ENCODE measurements at places on chromosomes 5 and 9.

- DNase-seq, result no peak
Measured at GRCh38 chr9:126204197-126204596, 122.4 kb upstream of the MVB12B start.

- no peak for DNase-seq
Measured at GRCh38 chr5:168766426-168766700, 187.2 kb upstream of the PANK3 start.

GRCh38 chr9:129613520-129614175, 7.3 kb downstream of the C9orf50 start:
- DNase-seq, result no peak

DNA sequence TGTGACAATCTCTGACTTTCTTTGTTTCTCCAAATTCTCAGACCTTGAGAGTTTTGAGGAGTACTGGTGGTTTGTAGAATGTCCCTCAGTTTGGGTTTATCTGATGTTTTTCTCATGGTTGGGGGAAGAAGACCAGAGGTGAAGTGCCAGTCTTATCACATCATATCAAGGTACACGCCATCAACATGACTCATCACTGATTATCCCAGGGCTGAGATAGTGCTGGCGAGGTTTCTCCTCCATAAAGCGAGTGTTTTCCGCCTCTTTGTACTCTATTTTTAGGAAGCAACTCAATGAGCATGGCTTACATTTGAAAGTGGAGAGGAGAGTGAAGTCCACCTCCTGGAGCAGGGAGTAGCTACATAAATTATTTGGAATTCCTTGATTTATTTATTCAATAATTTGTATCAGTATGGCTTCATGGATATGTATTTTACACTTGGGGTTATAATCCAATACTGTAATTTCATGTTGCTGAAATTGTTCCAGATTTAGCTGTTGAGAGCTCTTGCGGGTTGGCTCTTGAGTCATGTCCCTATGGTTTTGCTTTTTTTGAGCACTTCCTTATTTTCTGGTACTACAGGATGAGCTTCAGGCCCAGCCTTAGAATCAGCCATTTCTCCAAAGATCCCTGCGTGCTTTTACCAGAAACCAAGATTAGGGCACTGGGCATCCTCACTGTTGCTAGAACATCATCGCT, 23.9 kb downstream of the DCANP1 start:
- no peak for DNase-seq

DNA sequence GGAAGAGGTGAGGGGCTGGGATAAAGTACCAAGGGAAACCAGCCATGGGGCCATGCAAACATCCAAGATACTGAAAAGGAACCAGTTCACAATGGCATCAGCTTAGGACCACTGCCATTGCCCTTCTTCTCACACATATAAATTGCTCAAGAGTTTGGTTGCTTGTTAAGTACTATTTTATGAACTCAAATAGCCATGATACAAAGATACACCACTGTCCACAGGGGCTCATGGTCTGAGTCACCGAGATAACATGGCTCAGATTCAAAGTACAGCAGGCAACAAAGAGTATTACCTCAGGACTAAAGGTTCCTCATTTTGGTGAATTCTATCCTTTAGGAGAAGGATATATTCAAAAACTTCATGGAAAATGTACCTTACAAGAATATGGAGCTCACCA, 55.6 kb downstream of the FANCC start:
- no peak for DNase-seq

DNA sequence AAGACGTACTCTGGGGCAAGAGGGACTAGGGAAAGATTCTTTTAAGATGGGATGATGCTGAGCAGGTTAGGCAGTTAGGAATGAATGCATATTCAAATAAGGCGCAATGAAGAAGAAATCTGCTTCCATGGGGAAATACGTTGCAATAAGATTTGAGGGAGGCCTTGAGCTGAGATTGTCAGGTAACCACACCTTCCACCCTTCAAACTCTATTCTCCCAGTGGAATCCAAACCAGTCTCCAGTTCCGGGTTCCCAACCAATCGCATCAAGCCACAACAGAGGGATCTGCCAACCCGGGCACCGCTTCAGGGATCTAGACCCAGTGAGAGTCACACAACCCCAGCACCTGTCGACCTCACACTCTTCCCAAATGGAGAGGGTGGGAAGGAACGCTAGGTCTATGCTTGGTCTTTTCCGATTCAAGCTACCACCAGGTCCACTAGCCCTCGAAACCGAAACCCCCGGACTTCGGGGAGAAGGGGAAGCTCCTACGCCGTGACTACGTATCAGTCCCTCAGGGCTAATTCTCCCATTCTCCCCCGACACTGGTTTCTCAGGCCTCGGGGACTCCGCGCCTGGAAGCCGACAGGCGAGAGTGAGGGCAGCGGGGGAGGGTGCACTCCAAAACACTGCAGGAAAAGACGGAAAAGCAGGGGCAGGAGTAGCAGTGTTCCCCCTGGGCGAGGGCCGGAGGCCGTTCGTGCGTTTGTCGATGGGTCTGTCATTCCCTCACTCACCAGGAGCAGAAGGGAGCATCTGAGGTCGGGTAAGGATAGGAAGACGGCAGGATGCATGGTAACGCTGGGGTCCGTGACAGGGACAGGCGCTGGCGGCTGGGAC, 534 bp downstream of the ERP44 start:
- DNase-seq, result peak; percentile 40

DNA sequence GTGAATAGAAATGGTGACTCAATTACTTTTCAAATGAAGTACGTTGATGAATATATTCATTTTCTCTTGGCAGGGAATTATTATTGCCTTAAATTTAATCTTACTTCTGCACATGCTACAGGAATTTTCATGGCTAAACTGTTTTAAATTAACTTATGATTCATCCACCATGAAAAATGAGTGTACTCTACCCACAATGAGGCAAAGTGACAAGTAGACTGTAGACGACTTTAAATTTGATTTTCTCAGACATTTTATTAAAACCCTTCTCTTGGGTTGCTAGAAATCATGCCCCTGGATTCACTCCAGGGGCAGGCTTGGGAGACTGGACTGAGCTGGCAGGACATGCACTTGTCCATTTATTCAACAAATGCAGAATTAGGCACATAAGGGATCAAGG, 23.5 kb upstream of the ERAP2 start:
- DNase-seq, result no peak

DNA sequence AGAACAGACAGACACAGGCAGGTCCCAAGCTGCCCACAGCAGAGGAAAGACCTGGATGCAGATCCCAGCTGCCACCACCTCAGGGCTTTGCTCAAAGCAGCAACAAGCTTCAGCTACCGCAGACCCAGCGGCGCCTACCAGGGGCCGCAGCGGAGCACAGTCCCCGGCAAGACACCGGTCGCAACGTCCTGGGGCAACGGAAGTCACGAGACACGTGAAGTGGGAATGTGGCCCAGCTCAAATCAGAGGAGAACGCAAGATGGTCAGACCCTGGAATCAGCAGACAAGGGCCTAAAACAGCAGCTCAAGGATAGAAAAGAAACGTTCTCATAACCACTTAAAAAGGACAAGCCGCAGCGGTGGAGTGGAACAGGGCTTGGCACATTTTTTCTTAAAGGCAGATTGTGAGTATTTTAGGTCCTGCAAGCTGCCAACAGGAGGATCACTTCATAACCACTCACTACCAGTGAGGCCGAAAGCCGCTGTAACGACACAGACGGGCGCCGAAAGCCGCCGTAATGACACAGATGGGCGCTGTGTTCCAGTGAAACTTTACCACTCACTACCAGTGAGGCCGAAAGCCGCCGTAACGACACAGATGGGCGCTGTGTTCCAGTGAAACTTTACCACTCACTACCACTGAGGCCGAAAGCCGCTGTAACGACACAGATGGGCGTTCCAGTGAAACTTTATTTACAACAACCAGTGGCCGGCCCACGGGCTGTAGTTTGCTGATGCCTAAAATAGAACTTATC, 21.7 kb downstream of the SLC9A3 start:
- DNase-seq, result no peak

DNA sequence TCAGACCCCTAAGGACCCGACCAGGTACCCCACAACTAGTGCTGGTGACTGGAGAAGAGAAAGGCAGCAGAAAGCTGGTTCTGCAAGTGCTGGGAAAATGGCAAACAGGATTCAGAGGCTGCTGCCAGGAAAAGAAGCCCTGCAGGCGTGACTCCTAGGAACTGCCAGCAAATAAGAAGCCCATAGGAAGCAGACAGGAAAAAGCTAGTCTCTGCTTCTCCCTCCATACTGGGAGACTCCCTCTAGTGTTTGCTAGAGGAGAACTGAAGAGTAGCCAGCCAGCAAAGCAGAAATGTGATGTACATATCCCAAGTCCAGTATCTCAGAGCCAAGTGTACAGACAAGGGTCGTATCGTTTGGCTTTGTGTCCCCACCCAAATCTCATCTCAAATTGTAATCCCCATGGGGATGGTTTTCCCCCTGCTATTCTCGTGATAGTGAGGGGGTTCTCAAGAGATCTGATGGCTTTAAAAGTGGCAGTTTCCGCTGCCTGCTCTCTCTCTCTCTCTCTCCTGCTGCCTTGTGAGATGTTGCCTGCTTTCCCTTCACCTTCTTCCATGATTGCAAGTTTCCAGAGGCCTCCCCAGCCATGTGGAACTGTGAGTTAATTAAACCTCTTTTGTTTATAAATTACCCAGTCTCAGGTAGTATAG, 38.1 kb upstream of the TUSC1 start:
- no peak for DNase-seq

GRCh38 chr5:153983885-153984284, 54.8 kb downstream of the FAM114A2 start:
- no peak for DNase-seq

DNA sequence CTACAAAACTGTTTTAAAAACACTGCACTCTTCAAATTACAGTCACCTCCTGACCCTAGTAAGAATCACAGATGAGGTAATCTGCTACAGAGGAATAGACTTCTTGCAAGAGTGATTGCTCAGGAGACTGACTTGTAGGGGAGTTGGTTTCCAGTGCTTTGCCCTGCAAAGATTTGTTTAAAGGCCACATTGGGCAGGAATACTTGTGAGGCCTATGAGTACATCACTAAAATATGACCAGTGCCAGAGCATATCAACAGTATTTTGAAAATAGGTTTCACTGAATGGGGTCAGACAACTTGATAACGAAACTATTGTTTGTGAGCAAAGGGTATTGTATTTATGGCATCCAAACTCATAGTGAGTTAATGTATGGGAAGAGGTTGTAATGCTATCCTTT, 21.5 kb upstream of the CTNND2 start:
- no peak for DNase-seq

DNA sequence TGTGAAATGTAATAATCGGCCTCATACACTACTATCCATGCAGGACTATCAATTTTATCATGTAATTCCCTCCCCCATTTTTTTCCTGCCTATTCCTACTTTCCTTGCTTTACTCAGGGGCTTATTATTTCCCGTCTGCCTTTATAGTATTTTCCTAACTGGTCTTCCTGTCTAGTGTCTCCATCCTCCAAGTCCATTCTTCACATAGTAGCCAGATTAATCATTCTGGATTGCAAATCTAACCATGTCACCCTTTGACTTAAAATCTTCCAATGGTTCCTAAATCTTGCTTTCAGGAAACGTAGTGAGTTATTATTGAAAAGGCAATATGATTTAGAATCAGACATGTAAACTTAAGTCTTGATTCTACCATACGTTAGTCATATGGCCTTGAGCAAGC, 307.4 kb upstream of the HAPLN1 start:
- DNase-seq, result no peak

- peak; percentile 68 for DNase-seq
Measured at GRCh38 chr5:42951293-42951840, 88.8 kb downstream of the ANXA2R start.

DNA sequence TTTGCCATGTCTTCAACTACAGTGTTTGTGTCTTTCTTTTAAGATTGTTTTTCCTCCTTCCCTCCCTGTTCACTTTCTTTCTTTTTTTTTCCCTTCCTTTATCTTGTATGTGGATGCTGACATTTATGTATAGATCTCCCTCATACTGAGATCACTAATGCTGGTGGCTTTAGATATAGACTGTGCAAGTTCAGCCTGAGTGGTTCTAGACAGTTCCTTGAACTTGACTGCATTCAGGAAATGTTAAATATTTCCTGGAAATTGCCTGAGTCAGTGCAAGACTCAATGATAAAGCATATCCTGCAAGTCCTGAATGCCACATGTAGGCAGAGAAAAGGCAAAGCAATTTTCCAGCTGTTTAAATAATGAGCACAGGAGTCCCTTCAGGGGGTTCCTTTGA, 182.5 kb upstream of the NR3C1 start:
- no peak for DNase-seq

GRCh38 chr5:68303754-68304420, 88.3 kb downstream of the PIK3R1 start:
- DNase-seq, result no peak

- DNase-seq, result no peak
Measured at GRCh38 chr5:136082390-136083193, 50.1 kb upstream of the SMAD5 start.

DNA sequence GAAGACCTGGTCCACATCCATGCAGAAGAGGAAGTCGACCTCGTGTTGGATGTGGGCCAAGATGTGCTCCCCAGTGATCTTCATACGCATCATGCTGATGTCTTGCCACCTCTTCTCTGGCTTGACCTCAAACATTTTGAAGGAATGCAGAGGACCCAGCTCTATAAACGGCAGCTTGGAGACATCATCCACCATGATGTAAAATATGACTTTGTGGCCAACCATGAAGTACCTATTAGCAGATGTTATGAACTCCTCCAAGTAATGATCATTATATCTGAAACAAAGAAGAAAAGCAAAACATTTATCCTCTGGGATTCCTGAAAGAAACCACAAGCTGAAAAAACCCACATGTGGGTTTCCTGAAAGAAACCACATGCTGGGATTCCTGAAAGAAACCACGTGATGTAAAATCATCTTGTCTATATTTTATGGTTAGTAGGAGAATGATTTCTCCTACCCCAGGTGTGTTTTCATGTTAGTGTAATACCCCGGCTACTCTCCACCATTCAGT, 52.3 kb downstream of the GGTA1 start:
- no peak for DNase-seq

GRCh38 chr9:106020186-106020585, 325.8 kb downstream of the TMEM38B start:
- DNase-seq, result no peak

GRCh38 chr9:136936645-136937170, 7.8 kb downstream of the FBXW5 start:
- DNase-seq, result no peak

- DNase-seq, result no peak
Measured at GRCh38 chr5:134537297-134537696, 11.8 kb downstream of the JADE2 start.

DNA sequence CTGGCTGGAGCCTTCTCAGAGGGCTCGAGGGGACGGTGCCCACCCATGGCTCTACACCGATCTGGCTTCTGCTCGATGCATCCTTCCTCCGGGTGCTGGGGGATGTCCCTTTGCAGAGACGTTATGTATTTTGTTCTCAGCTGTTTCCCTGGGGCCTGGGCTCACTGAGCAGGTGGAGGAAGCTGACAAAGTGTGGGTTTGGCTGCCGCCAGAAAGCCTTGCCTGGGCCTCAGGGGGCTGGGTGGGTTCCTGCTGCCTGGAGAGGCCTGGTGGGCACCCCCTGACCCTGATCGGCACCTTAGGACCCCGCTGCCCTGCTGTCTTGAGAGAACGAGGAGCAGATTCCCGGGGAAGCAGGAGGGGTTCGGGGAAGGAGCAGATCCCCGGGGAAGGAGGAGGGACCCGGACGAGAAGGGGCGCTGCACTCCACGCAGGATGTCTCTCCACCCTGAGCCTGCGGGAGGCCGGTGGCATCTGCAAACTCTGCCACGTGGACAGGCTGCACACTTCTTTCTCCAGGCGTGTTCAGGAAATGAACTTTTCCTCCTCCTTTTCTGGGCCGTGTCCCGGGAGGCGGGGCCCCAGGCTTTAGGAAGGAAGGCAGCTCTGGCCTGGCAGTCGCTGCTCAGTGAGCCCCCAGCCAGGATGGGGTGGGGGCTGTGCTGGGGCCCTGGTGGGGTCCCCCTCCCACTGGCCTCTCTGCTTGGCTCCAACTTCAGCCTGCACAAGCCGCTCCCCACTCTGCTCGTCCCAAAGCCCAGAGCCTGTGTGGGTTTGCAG, 148.9 kb downstream of the RXRA start:
- DNase-seq, result no peak

All from NCI-H2107 (cell line).